ENCODE measurements at places on chromosomes 3 and 15.
A peak's percentile ranks its signal among the peaks of the same experiment; 100 is the strongest.

GRCh38 chr3:72692990-72693389, 155.3 kb downstream of the SHQ1 start:
- DNase-seq: no peak

DNA sequence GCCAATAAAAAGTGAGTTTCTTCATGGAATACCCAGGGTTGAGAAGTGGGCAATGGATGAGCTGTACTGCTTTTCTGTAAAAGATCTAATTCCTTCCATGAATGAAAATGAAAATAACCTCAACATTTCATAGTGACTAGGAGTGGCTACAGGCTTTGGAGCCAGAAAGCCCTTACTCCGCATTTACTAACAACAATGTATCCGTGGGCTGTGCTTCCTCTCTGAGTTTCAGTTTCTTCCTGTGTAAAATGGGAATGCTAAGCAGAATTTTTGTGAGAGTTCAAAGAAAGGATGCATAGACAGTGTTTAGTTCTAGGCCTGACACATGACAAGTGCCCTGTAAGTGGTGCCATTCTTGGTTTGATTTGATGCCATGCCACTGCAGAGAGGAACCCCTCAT, 47.5 kb upstream of the TM4SF1 start:
- no peak for DNase-seq

GRCh38 chr15:62988701-62989100, 53.8 kb upstream of the TPM1 start:
- no peak for DNase-seq

- peak; percentile 4 for DNase-seq
Observed at GRCh38 chr15:50993598-50993997, 85.1 kb downstream of the AP4E1 start.

DNA sequence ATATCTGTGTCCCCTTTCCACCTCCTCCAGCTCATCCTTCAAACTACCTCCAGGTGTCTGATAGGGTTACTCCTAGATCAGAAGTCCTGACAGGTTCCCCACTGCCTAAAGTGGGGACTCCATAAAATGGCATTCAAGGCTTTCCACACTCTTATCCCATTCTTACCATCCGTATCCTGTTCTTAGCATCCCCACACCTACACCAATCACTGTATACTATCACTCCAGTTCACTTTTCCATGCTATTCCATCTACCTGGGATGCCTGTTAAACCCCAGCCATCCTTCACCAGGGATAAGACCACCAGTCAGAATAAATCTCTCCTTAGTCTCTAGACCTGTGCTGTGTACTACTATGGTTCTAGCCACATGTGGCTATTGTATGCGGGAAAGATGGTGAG, 19.1 kb downstream of the SSR3 start:
- DNase-seq: no peak

DNA sequence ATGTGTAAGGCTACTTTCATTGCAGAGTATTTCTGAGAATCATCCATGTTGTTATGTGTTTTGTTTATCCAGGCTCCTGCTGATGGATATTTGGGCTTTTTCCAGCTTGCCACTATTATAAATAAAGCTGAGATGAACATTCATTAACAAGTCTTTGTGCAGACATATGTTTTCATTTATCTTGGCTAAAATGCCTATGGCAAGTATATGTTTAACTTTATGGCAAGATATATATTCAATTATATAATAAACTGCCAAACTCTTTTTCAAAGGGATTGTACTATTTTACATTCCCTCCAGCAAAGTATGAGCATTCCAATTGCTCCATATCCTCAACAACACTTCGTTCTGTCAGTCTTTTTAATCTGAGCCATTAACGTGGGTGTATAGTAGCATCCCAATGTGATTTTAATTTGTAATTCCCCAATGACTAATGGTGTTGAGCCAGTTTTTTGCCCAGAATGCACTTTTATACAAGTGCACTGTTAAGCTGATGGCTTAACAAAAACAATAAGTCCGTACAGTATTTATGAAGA, 452.4 kb downstream of the SHQ1 start:
- no peak for DNase-seq

GRCh38 chr15:47119349-47119748, 598.0 kb upstream of the SEMA6D start:
- no peak for DNase-seq

DNA sequence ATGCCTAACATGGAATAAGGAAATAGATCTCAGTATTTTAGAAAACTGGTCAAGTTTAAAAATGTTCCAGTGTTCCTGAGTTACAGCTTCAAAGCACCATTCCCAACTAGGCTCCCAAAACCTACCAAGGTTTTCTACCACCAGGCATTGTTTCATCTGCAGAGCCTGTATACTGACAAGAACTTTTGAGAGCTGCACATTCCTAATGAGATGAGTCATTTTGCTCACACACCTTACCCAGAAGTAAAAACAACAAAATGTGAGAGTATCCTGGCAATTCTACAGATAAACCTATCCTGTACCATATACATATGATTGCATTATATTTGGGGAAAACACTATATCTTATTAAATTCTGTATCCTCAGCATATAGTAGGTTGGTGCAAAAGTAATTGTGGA, 90.7 kb downstream of the ATP8B4 start:
- peak; percentile 42 for DNase-seq

GRCh38 chr15:69841113-69841828, 256.4 kb downstream of the TLE3 start:
- no peak for DNase-seq

- no peak for DNase-seq
Observed at GRCh38 chr15:47333734-47334133, 383.6 kb upstream of the SEMA6D start.

- no peak for DNase-seq
Observed at GRCh38 chr3:21174461-21174860, 576.5 kb downstream of the ZNF385D start.

- peak; percentile 9 for DNase-seq
Observed at GRCh38 chr3:33218446-33219174, at the start of gene SUSD5. SUSD5 (minus strand) TSS chr3:33218810; CDS start chr3:33218797, 13 bp downstream.
